ENCODE measurements at places on chromosomes 5 and 9. TPM values are rescaled to one million over a fixed set of nuclear protein-coding genes. Genes with fewer than 3 reads are reported as not detected.

DNA sequence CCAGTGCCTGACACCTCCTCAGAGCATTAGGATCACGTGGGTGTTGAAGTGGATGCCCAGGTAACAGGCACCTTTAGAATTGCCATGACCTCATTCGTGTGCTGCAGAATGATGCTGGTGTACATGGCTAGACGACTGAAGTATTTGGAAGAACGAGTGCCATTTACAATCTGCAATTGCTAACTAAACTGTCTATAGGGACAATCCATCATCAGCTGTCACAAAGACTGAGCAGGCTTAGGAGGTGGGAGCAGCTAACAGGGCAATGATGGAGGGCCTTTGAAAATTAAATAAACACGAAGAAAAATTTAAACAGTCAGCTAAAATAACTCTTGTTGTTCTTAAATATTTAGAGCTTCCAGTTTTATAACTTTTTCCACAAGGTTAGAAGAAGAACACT lies 375.8 kb downstream of the GADD45G start:
- H3K4me3 ChIP-seq = no peak overlapping the region
- H3K4me1 ChIP-seq = peaks cover 6% of the 10 kb centered on the region
- no peaks in the 10 kb centered on the region for H3K36me3 ChIP-seq

- peaks cover 9% of the 10 kb centered on the region for H3K4me1 ChIP-seq
- no peak overlapping the region for H3K4me3 ChIP-seq
- H3K27me3 ChIP-seq = no peaks in the 10 kb centered on the region
Measured at GRCh38 chr5:133865113-133865512, 103.3 kb downstream of the C5orf15 start.

DNA sequence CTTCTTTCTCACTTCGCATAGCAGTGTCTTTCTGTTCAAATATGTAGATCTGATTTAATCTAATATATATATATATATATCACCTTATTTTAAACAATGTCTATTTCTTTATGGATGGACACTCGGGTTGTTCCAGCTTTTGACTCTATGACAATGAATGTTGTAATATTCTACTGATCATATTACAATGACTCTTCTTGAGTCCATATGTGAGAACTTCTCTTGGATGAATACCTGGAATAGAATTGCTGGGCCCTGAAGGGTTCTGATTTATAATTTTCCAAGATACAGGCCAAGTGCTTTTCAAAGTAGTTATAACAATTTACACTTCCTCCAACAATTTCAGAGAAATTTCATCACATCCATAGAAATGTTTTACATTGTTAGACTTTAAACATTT lies 28.8 kb downstream of the NTRK2 start:
- H3K36me3 ChIP-seq = no peaks in the 10 kb centered on the region
- no peak for DNase-seq
- no peak overlapping the region for H3K4me3 ChIP-seq
- no peaks in the 10 kb centered on the region for H3K27me3 ChIP-seq
- H3K27ac ChIP-seq = no peak overlapping the region

DNA sequence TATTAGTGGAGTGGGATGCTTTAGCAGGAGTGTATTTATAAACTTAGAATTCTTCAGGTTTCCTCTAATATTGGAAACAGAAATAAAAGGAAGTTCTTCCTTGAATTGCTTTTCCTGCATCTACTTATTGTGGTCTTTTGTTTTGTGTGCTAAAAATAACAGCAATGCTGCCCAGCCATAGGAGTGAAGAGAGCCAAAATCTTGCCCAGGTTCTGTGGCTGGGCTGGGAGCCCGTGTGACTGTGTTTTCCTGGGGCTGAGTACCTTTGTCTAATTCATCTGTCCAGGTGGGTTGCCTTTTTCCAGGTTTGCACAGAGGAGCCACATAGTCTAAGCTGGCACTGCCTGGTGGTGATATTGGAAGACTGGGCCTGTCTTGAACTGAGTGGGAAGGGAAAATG lies 179.7 kb upstream of the ADAMTSL1 start:
- no peak overlapping the region for H3K27ac ChIP-seq
- no peak overlapping the region for H3K4me3 ChIP-seq
- peaks cover 10% of the 10 kb centered on the region for H3K4me1 ChIP-seq
- no peaks in the 10 kb centered on the region for H3K27me3 ChIP-seq
- no peaks in the 10 kb centered on the region for H3K36me3 ChIP-seq

- no peaks in the 10 kb centered on the region for H3K4me1 ChIP-seq
- no peak overlapping the region for H3K4me3 ChIP-seq
- H3K27ac ChIP-seq = no peak overlapping the region
- H3K27me3 ChIP-seq = no peaks in the 10 kb centered on the region
- no peaks in the 10 kb centered on the region for H3K36me3 ChIP-seq
Measured at GRCh38 chr9:12739014-12739652, 35.7 kb upstream of the LURAP1L start.

GRCh38 chr5:111294551-111294950 lies 70.4 kb downstream of the CAMK4 start:
- H3K36me3 ChIP-seq = no peaks in the 10 kb centered on the region
- H3K27me3 ChIP-seq = no peaks in the 10 kb centered on the region
- no peaks in the 10 kb centered on the region for H3K4me1 ChIP-seq

Gene DRD1
- 0.41 TPM for total RNA-seq

DNA sequence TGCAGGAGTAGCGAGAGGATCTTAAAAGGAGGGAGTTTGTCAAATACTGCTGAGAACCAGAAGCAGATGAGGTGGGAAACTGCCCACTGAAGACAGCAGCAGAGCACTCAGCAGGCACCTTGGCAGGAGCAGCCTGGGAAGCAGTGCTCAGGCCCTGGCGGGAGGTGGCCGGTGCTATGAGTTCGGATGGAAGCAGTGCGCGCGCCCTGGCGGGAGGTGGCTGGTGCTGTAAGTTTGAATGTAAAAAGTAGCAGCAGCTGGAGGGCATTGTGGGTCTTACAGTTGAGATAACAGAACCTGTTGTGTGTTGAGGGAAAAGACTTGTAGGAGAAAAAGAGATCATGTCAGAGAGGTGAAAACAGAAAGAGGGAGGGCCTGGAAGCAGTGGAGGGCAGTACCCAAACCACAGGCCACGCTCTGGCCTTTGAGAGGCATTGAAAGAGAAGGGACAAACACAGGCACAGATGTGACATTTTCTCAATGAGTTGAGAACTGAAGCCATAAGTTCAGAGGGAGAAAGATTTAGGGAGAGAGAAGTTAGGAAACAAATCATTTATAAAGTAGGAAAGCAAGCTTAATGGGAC lies 130.9 kb downstream of the ERCC6L2 start:
- no peak overlapping the region for H3K27ac ChIP-seq
- no peak for DNase-seq
- no peaks in the 10 kb centered on the region for H3K4me1 ChIP-seq
- H3K36me3 ChIP-seq = peaks cover 14% of the 10 kb centered on the region
- no peak overlapping the region for H3K4me3 ChIP-seq
- H3K27me3 ChIP-seq = no peaks in the 10 kb centered on the region

Data from thoracic aorta (tissue), 2 donors.